ENCODE measurements at places on chromosomes 2 and 18. TPM values are rescaled to one million over a fixed set of nuclear protein-coding genes. Genes with fewer than 3 reads are reported as not detected.

GRCh38 chr2:125567100-125567499, 1088.9 kb upstream of the GYPC start:
- no peak for DNase-seq

DNA sequence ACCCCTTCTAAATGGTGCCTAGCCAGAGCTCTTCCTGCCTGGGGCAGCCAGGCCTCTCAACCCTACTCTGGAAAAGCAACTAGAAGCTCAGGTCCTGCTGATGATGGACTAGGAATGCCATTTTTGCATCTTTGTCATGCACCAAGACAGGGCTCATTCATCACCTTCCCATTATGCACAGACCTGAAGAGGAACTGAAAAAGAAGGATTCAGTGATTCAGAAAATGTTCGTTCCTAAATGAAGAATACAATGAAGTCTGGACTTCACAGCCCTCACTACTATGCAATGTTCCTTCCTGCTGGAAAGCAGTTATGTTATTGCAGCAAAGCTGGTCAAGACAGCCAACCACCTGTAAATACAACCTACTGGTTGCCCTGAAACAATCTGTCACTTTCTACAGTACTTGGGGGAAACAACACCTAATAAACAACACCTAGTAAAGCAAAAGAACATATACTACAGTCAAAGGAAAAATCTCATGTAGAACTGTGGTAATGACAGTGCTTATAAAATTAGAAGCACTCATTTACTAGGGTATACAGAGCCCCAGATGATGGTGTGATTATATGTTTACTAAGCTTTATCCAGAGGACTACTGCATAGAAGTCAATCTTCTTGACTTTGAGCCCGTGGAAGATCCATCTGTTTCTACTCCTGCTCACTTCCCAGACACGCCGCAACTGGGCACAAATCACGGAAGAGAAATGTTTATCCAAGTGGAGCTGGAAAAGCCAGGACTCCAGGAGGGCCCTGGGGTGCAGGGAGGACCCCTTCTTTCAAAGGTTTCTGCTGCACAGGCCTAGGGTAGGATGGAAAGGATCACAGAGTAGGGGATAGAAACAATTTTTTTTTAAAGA, 103.1 kb upstream of the THOC1 start:
- no peak for DNase-seq

The GALNT5 gene
- 26.1 TPM for total RNA-seq

DNA sequence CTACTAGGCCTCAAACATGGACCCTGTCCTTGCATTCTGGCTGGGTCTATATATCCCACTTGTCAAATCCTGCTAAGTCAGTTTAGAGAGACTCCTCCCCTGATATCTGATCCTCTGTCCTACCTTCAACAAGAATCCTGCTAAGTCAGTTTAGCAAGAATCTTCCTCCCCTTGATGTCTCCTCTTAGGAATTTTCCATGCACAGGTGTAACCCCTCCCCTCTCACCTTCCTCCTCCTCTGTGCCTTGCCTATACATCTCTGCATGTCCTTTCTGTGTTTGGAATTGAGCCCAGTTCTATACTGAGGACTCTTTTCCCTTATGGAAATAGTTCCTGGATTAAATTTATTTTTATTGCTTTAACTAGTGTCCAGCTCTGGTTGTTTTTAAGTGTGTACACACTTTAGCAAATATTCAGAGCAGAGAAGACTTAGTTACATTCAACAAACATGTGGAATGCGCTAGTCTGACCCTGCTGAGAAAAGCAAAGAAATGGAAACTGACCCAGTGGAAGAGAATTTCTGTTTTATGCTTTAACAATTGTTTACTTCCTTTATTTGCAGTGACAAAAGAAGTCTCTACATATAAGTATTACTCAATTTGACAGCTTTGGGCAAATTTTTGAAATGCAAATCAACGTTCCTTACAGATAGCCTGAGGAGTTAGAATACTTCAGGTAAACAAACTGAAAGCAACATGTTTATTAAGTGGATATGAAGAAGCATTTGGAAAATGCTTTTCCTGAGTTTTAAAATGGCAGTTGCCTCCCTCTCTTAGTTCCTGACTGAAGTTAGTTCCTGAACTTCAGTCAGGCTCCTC, 80.6 kb downstream of the RIT2 start:
- DNase-seq, result peak; percentile 23

Measured in bronchial epithelial cell (primary cell).